ENCODE measurements at places on chromosomes 13 and 19.

DNA sequence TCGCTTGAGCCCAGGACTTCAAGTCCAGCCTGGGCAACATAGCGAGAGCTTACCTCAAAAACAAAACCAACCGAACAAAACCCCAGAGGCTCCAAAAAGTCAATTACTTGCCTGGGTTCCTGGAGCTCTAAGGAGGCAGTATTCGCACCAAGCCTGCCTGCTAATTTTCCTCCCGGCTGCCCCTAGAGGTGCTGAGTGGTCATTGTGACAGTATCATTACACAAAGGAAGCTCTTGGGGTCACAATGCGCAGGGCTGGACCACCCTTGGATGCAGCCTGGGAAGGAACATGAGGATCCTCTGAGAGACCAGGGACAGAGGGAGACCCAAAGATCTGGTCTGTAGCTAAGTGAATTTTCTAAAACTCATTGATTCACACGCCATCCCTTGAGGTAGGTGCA lies 8.5 kb upstream of the PEX11G start:
- H3K4me1 ChIP-seq, result no peaks in the 10 kb centered on the region
- H3K36me3 ChIP-seq, result no peaks in the 10 kb centered on the region
- H3K4me3 ChIP-seq, result no peak overlapping the region

- H3K36me3 ChIP-seq, result peaks cover 40% of the 10 kb centered on the region
- H3K4me1 ChIP-seq, result peaks cover 9% of the 10 kb centered on the region
- H3K27me3 ChIP-seq, result no peaks in the 10 kb centered on the region
- DNase-seq, result no peak
- no peak overlapping the region for H3K4me3 ChIP-seq
These were observed 40.4 kb upstream of the ZNF254 start for GRCh38 chr19:24046550-24046949.

GRCh38 chr19:7908742-7909461 lies 5.2 kb downstream of the MAP2K7 start:
- peaks cover 2% of the 10 kb centered on the region for H3K27me3 ChIP-seq
- no peak overlapping the region for H3K4me3 ChIP-seq
- H3K27ac ChIP-seq, result no peak overlapping the region
- peaks cover 10% of the 10 kb centered on the region for H3K4me1 ChIP-seq
- H3K36me3 ChIP-seq, result peaks cover 21% of the 10 kb centered on the region
- DNase-seq, result no peak

DNA sequence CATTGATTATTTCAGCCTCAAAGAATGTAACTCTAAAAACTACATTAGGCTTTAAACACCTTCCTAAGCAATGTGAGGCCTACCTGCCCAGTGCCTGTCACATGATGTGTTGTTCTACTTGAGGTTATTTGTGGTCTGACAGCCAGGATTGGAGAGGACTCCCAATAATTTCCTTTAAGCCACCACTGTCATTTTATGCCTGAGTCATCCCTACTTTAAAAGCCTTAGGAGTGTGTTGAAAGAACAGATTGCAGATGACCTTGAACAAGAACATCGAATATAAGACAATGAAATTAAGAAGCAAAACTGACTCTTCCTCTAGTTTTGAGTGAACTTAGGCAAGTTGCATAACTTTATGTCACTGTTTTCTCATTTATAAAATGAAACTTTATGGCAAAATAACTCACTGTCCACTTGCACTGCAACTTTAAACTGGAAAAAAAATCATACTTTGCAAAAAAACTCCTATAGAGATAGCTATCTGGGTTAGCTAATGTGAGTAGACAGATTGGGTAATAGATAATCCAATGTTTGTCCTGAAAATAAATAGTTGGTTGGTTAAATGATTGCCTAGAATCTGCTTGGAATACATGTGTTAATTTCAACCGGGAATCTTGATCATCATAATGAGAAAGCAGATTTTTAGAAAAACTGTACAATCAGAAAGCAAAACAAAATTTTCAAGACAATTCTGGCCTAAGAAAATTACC lies 361.2 kb downstream of the SUCLA2 start:
- no peak overlapping the region for H3K4me3 ChIP-seq
- H3K4me1 ChIP-seq, result peaks cover 3% of the 10 kb centered on the region
- DNase-seq, result no peak
- H3K36me3 ChIP-seq, result no peaks in the 10 kb centered on the region
- no peaks in the 10 kb centered on the region for H3K27me3 ChIP-seq

GRCh38 chr13:73865027-73865426 lies 269.2 kb downstream of the KLF12 start:
- H3K36me3 ChIP-seq, result no peaks in the 10 kb centered on the region
- H3K27me3 ChIP-seq, result no peaks in the 10 kb centered on the region
- DNase-seq, result no peak
- H3K4me1 ChIP-seq, result peaks cover 9% of the 10 kb centered on the region
- no peak overlapping the region for H3K4me3 ChIP-seq

GRCh38 chr19:2287585-2288337 lies 5.8 kb upstream of the PEAK3 start:
- peaks cover 91% of the 10 kb centered on the region for H3K27me3 ChIP-seq
- peaks cover 4% of the 10 kb centered on the region for H3K4me1 ChIP-seq
- DNase-seq, result no peak
- H3K4me3 ChIP-seq, result no peak overlapping the region
- no peaks in the 10 kb centered on the region for H3K36me3 ChIP-seq
- H3K27ac ChIP-seq, result no peak overlapping the region

- H3K4me3 ChIP-seq, result no peak overlapping the region
- H3K36me3 ChIP-seq, result no peaks in the 10 kb centered on the region
- H3K27me3 ChIP-seq, result peaks cover 3% of the 10 kb centered on the region
These were observed 105.8 kb downstream of the SOX1 start for GRCh38 chr13:112172641-112173251.

- no peaks in the 10 kb centered on the region for H3K27me3 ChIP-seq
- H3K4me3 ChIP-seq, result no peak overlapping the region
- no peak overlapping the region for H3K27ac ChIP-seq
These were observed 36.7 kb downstream of the FAM124A start for GRCh38 chr13:51258612-51259548.

GRCh38 chr19:2548966-2549365 lies 73.0 kb downstream of the GADD45B start:
- no peak for DNase-seq
- no peak overlapping the region for H3K27ac ChIP-seq
- H3K4me3 ChIP-seq, result no peak overlapping the region

- no peak for DNase-seq
- no peaks in the 10 kb centered on the region for H3K36me3 ChIP-seq
- no peak overlapping the region for H3K4me3 ChIP-seq
- H3K4me1 ChIP-seq, result no peaks in the 10 kb centered on the region
- H3K27me3 ChIP-seq, result no peaks in the 10 kb centered on the region
These were observed 38.8 kb downstream of the CHST8 start for GRCh38 chr19:33660410-33661124.

DNA sequence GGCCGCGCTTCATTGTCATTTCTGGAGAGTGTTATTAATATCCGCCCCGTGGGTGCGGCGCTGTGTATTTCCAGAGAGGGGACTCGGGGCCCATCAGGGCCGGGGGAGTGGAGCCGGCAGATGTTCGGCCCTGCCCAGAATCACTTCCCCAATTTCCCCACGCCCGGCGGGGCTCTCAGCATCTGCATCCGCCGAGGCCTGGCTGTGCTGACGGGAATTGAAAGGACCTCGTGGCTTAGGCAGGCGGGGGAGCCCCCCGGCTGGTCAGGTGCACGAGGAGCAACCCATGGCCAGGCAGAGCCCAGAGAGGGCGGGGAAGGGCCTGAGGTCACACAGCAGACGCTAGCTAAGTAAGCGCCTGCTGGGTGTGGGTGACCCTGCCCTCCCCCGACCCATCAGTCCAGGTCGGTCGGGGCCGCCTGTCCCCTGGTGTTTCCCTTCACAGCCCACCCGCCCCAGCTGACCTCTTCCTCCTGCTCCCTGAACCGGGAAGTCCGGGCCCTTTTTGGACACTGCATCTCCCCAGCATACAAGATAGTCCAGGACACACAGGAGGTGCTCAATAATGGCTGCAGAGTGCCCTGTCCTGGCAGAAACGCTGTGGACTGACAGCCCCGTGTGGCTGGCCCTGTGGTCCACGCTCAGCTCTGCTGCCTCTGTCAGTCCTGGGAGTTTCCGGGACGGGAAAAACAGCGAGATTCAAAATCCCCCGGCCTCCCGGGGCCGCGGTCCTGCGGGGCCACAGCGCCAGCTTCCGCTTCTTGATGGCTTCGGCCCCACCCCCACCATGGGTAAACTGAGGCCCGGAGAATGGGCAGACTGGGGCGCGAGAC lies 22.1 kb downstream of the ARID3A start:
- H3K36me3 ChIP-seq, result peaks cover 7% of the 10 kb centered on the region
- no peak overlapping the region for H3K4me3 ChIP-seq
- peaks cover 6% of the 10 kb centered on the region for H3K4me1 ChIP-seq
- H3K27ac ChIP-seq, result no peak overlapping the region
- DNase-seq, result no peak
- no peaks in the 10 kb centered on the region for H3K27me3 ChIP-seq

DNA sequence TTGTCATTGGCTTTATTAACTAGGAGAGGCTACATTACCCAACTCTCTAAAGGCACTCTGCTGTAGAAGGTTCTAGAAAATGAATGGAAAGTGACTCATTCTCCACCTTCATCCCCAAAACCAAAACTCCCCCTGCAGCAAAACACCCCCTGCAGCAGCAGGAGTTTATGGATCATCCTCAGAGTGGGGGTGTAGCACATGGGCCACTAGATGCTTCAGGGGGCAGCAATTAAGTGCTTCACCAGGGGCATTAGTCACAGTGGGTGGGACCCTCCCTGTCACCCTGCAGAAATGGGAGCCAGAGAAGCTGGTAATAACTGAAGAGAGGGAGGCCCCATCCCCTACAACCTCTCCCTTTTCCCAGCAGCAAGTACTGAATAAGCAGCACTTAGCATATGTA lies 64.5 kb upstream of the MED4 start:
- no peaks in the 10 kb centered on the region for H3K36me3 ChIP-seq
- no peak overlapping the region for H3K4me3 ChIP-seq
- no peak for DNase-seq
- no peaks in the 10 kb centered on the region for H3K4me1 ChIP-seq

DNA sequence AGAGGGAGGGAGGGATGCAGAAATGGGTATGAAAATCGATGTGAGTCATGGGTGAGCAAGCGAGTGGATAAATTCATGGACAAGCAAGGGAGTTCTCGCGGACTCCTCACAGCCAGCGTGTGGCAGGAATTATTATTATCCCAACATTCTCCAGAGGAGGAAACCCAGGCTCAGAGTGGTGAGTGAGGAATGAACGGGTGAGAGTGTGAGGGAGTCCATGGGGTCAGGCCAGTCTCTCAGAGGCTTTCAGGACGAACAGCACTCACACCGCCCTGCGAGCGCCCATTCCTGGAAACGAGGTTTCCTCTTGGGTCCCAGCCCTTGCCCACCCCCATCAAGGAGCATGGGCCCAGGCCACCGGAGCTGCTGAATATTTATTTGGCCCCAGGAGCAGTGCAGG lies 6.3 kb upstream of the DNAAF3 start:
- peaks cover 94% of the 10 kb centered on the region for H3K27me3 ChIP-seq
- no peak for DNase-seq
- no peaks in the 10 kb centered on the region for H3K36me3 ChIP-seq
- H3K27ac ChIP-seq, result no peak overlapping the region
- no peak overlapping the region for H3K4me3 ChIP-seq

DNA sequence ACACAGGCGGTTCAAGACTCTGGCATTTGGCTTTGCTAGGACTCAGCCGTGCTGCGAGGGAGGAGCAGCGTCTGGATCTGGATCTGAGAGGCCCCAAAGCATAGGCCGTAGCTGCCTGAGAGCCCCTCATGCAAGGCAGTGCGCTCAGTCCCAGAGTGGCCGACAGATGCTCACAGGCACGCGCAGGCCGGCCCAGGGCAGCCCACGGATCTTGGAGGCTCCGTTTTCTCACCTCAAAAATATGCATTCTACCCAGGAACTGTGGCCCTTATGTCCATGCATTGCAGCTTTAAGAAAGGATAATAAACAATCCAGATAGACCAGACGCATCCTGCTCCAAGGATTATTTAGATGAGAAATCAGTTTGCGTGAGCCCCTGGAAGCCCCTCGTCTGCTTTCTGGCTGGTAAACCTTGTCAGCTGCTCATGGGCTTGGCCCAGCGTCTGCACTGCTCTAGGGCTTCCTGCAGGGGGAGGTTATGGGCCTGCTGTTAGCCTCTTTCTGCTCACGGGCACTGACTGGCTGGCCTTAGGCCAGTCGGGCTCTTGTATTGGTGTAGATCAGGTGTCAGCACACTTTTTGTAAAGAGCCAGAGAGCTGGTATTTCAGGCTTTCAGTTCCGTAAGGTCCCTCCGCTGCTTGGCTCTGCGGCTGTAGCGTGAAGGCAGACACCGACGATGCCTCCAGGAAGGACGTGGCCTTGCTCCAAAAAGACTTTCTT lies 24.2 kb downstream of the TEX29 start:
- no peaks in the 10 kb centered on the region for H3K4me1 ChIP-seq
- peak; percentile 24 for DNase-seq
- H3K27ac ChIP-seq, result no peak overlapping the region
- H3K27me3 ChIP-seq, result no peaks in the 10 kb centered on the region
- H3K4me3 ChIP-seq, result no peak overlapping the region
- no peaks in the 10 kb centered on the region for H3K36me3 ChIP-seq

DNA sequence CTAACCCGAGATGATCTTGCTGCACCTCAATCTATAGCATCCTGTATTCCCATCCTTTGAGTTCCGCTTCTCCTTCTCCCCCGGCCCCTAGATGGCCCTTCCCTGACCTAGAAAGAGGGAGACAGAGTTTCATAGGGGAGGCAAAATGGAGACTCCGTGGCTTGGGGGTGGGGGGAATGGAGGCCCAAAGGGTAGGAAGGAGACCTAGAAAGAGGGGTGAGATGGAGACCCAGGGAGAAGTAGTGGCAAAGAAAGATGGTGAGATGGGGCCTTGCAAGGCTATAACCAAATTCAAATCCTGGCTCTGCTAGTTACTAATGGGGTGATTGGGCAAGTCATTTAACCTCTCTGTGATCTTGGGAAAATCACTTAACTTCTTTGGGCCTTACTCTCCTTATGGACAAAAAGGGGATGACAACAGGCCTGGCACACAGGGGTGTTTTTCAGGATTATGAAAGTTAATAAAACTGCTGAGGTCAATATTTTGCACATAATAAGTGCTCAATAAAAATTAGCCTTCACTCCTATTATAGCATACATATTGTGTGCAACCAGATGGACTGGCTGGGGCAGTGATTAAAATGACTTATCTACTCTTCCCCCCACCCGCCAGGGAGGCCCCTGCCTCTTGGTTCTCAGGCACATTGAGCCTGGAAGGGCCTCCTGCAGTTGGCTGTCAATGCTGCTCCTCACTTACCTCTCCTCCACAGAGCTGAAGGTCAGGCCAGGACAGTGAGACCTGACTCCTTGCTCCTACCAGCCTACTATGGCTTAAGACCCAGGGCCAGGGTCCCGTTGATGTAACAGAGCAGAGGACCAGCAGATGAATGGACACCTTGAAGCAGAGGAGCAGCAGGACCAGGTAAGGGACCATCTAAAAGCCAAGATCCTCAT lies 633 bp downstream of the SPHK2 start:
- H3K36me3 ChIP-seq, result peaks cover 24% of the 10 kb centered on the region
- H3K4me1 ChIP-seq, result peaks cover 13% of the 10 kb centered on the region
- H3K27ac ChIP-seq, result peak overlapping the region; percentile 88
- H3K4me3 ChIP-seq, result peak overlapping the region; percentile 26
- H3K27me3 ChIP-seq, result no peaks in the 10 kb centered on the region

DNA sequence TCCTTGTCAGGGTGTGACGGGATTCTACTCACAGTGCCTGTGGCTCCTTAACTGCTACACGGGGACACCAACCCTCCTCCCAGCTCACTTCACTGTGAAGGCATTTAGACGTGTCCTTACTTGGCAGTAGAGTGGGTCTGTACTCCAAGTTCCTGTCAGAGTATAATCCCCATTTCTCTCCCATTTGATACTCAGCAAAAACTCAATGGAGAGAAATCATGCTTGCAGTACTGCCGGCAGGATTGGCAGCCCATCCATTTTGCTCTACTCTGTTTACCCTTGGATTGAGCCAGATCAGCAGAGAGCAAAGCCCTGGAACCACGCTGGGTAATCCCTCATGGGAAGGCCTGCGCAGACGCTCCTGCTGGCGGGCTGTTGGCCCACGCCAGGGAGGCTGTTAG lies 28.9 kb downstream of the ARL11 start:
- H3K4me1 ChIP-seq, result no peaks in the 10 kb centered on the region
- peaks cover 9% of the 10 kb centered on the region for H3K36me3 ChIP-seq
- no peak for DNase-seq
- no peak overlapping the region for H3K27ac ChIP-seq
- H3K27me3 ChIP-seq, result no peaks in the 10 kb centered on the region

Measured in cardiac muscle cell (in vitro differentiated cells and primary cell).